ENCODE measurements at places on chromosomes 3 and 15.

GRCh38 chr3:16616083-16616482, 10.9 kb upstream of the DAZL start:
- no peak for DNase-seq

- no peak for DNase-seq
Measured at GRCh38 chr3:41304593-41304992, 105.3 kb downstream of the CTNNB1 start.

GRCh38 chr3:4551051-4551711, 58.0 kb downstream of the ITPR1 start:
- no peak for DNase-seq

- no peak for DNase-seq
Measured at GRCh38 chr3:8558645-8559044, 57.0 kb downstream of the LMCD1 start.

DNA sequence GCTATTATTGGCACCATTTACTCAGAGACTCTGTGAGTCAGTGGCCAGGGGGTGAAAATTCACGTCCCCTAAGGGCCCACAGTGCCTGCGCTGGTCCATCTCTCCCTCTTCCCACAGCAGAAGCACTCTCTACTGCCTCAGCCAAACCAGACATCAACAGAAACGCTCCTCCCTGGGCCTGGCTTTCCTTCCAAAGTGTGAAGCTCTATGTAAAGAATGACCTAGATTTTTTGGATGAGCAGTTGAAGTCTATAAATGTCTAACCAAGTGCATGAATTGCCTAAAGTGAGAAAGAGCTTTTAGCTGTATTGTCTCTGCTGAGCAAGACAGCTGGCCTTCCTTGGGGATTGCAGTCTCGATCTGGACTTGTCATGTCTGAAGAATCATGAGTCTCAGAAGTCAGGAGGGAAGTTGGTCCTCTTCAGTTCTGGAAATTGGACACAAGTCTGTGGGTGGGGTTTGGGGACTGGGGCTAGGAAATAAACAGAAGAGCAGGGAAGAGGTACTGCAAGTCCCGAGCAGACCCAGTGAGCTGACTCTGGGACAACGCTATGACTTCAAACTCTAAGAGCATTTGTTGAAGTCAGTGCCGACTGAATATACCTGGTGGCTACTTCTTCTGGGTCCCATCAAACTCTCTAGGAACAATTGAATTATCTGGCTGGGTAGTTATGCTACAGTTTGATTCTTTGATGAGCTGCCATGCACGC, 29.0 kb downstream of the RASGRP1 start:
- no peak for DNase-seq

DNA sequence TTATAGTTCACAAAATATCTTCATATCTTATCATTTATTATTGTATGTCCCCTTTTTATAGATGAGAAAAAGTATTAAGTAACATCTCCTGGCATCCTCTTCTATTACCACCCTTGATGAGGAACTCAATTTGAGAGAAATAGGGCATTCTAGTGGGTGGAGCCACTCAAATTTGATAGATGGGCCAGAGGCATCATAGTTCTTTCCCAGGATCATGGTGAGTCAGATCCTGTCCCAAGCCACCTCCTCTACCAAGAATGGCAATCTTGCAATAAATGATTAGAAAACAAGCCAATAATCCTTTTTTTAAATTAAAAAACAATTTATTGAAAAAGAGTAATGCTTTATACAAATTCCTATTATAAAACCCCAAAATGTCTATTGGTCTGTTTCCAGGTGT, 16.8 kb downstream of the CLDN1 start:
- DNase-seq: no peak

DNA sequence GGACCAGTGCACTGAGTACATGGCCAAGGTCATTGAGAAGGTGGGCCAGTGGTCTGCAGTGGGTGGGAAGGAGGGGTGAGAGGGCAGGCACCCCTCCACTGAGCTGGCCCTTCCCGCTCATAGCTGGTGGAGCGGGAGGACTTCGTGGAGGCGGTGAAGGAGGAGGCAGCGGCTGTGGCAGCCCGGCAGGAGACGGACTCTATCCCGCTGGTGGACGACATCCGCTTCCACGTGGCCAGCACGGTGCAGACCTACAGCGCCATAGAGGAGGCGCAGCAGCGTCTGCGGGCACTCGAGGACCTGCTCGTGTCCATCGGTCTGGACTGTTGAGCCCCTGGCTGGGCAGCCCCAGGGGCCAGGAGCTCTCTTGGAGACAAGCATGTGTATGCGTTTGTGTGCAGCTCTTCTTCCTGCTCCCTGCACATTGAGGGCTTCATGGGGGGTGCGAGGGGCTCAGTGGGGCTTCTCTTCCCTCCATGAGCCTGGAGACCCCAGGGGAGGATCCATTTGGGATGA, 7.5 kb downstream of the ABTB1 start:
- no peak for DNase-seq

GRCh38 chr3:65080432-65080831, 392.6 kb upstream of the ADAMTS9 start:
- DNase-seq: no peak

DNA sequence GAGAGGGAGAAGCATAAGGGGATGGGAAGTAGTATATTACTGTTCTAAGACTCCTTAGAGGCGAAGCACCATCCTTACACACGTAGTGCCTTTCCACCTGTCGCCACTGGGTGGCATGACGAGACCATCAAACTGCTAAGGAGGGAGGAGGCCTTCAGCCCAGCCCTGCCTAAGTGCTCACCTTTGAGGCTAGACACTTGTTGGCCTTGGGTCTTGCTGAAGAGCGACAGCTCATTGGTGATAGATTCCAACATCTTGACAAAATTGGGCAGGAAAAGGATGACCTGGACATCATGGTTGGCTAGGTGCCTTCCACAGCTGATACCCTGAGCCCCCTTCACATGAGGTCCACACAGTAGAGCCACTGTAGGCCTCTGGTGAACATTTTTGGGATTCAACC, 19.6 kb downstream of the CLK3 start:
- DNase-seq: peak; percentile 61

DNA sequence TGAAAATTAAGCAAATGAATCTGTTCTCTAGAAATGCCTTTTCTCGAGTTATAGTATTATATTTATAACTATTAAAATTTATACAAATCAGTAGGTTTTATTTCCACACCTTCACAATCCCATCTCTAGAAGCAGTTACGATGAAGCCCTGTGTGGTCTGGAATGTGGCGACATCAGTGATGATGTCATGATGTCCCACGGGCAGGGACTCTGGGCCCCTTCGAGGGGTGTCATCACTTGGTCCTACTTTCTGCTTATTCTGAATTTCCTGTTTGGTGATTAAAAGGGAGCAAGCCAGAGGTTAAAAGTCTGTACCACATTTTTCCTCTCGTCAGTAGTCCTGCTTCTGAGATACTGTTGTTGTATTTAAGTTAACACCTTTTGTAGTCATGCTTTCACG, 67.4 kb downstream of the PIK3R4 start:
- no peak for DNase-seq

DNA sequence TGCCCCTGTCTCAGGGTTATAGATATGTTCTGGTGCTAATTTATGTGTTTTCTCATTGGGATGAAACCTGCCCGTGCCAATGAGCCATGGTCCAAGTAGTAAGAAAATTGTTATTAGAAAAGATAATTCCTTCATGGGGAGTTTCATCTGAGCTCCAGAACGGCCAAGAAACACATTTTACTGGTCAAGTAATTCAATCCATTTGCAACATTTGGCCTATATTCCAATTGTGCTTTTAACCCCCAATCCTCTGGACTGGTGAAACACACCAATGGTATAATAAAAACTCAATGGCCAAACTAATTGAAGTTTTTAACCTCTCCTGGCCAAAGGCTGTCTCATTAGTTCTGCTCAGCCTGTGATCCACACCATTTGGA, 53.7 kb upstream of the XCR1 start:
- no peak for DNase-seq

- DNase-seq: no peak
Measured at GRCh38 chr3:191809326-191809949, 348.5 kb downstream of the PYDC2 start.

DNA sequence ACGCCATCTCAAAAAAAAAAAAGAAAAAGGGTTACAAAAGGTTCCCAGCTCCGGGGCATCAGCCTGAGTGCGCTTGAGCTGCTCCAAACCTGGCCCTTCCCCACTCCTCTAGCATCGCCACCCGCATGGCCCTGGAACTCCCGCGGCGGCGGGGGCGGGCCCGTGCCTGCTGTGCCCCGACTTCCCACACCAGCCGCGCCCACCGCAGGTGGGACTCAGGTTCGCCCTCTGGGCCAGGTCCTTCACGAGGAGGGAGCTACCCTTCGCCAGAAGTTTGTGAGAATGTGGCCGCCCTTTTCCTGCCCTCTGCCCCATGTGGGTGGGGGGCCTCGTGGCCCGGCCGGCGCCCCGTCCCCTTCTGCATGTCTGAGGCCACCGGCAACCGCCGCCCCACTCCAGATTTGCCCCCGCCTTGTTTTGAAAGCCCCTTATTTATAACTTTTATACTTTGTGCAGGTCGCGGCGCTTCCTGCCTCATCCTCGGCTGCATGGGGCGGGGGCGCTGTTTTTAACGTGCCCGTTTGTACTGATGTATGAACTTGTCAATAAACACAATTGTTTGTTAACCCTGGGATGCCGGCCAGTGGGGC, 507 bp upstream of the JMJD7 start:
- no peak for DNase-seq

GRCh38 chr3:159252772-159253384, 451.0 kb downstream of the MFSD1 start:
- DNase-seq: peak; percentile 30

- no peak for DNase-seq
Measured at GRCh38 chr3:97968376-97968775, 3.9 kb downstream of the RIOX2 start.

DNA sequence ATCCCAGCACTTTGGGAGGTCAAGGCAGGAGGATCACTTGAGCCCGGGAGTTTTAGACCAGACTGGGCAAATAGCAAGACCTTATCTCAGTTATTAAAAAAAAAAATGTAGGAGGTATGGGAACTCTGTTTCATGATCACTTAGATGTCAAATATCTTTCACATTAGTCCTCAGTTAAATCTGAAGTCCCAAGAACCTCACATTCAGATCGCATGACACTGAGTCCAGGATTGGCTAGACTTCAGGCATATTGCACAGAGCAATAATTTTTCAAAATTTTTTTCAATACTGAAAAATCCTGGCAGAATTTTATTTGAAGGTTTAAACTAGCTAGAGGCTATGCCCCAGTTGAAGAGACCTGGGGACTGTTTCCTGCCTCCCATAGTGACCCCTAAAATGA, 56.3 kb upstream of the ZNF148 start:
- DNase-seq: no peak

- DNase-seq: no peak
Measured at GRCh38 chr3:186536883-186537844, 7.0 kb downstream of the CRYGS start.

- no peak for DNase-seq
Measured at GRCh38 chr3:21654241-21654640, 96.8 kb downstream of the ZNF385D start.

DNA sequence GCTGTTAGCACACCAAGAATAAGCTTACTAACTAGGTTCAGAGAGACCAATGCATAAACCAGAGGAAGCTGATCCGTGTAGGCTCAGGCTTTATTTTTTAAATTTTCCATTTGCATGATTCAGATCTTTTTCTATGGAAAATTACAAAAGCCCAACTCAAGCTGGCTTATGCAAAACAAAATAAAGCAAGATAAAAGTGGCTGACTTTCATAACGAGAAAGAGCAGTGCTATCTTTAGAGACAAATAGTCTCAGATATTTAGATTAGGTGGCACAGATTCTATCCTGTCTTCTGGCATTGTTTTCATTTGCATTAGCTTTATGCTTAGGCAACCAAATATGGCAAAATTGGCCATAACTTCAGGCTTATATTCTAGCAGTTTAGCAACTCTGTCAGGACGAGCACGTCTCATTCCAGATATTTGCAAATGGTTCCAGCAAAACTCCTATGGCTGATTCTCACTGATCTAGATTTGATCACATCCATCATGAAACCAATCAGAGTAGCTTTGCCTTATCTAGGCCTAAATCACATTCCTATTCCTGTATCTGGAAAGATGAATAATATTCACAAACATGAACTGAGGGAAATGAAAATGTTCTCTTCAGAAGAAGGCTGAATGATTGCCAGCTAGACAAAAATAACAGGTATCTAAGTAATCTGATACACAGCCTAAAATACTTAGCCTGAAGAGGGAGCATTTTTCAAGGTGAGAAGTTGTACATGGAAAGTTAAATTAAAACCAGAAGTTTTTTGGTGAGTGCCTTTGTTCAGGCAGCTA, 216.4 kb upstream of the DPPA4 start:
- no peak for DNase-seq

DNA sequence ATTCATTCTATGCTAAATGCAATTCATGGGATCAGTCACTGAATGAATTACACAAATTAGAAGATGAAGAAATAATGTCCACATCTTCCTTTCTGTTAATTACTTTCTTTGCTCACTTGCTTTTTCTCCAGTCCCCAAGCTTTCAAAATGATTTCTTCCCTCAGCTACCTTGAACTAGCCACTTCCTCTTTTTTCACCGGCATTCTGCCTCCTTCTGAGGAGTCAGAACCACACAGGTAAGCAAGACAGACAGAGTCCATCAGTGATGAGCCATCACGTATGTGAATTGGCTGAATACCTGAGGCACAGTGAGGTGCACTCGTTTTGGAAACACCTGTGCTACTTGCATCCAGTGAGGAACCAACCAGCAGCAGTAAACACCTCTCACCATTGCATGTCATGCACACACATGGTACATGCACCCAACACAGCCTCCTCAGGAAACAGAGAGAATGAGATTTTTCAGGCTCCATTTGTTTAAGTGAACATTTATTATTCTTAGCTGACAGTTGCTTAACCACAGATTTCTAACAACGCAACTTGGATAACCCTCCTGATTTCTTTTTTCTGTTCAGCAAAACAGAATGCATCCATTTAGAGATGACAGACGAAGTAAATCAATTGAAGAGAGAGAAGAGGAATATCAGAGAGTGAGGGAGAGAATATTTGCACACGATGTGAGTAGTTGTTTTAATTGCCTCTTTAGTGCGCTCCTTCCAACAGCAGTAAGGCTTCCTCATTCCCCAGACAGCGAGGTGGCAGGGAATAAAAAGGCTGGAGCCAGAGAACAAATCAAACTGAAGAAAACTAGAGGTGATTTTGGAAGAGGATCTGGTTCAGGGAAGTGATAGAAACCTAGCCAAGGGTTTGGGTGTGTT, 69.3 kb downstream of the ARPP21 start:
- DNase-seq: no peak
